ENCODE measurements at places on chromosomes 6 and 20.

DNA sequence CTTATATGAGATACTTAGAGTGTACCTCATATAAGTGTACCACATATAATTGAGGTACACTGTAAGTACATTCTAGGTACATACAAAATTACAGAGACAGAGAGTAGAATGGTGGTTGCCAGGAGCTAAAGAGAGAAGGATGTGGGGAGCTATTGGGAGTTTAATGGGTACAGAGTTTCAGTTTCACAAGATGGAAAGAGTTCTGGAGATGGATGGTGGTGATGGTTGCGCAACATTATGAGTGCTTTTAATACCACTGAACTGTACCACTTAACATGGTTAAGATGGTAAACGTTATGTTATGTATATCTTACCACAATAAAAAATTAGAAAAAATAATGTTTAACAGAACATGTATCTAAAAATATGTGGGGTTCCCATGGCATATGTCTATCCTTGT lies 69.4 kb downstream of the PRND start:
- no peak for DNase-seq

DNA sequence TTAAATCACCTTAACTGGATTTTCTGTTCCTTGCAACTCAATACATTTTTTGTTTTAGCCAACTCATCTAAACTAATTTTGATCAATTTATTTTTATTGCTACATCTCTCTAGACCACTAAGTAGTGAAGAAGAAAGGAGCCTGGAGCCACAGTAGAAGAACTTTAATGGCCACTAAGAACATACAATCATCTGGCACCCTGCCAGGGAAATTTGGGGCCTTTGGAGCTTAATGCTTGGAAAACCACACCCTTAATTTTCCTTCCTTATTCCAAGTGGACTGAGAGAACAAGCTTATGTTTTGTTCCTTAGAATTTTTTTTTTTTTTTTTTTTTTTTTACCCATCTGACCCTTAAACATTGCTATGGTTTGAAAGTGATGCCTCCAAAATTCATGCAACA lies 12.0 kb upstream of the GMDS start:
- DNase-seq = no peak

DNA sequence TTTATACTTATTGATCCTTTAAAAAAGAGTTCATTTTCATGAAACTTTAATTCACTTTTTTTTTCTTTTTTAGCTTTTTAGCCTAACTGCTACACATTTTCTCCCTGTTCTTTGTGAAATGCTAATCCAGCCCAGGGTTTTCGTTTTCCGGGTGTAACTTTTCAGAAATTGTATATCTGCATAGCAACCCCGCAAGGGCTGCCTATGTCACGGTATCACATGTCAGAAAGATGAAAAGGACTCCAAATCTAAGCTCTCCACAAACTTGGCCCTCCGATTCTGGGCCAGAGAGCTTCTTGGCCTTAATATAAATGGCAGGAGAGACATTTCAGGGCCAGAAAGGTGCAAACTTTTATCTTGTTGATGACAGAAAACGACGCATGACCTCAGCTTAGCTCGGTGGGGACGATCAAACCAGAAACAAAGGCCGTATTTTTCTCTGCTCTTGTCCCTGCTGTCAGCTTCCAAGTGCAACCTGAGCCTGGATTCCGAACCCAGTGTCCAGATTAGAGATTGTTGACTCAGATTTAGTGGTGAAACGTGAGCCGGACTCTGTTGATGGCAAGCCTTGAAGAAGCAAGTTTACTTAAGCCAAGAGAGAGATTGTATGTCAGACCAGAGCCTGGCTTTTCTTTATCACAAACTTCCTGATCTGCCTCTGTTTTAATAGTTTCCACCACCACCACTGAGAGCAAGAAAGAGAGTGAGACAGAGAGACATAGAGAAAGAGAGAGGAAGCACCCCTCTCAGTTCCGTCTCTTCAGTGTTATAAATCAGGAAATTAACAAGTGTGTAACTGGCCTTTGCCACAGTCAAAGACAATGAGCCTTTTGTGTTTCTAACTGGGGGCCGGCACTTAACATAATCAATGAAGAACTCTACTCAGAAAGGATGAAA lies 157.8 kb downstream of the SCML4 start:
- DNase-seq = no peak

- DNase-seq = no peak
Measured at GRCh38 chr6:162532283-162533008, 195.1 kb downstream of the PRKN start.

DNA sequence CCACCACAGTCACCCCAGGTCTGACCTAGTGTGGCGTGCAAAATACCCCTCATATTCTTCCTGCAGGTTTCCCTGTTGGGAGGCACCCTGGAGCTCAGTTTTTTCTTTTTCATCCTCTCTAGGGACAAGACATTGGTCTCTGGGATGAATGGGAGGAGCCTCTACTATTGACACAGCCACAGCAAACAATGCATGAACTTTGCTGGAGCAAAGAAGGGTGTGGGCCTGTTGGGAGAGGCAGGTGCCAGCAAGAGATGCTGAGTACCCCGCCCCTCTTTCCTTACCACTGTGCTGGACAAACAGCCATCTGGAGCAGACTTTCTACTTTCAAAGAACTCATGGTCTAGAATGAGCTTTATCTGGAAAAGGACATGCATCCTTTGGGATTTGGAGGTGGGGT lies 10.1 kb downstream of the TGM3 start:
- DNase-seq = no peak

GRCh38 chr6:5146398-5146797 lies 61.3 kb downstream of the PPP1R3G start:
- no peak for DNase-seq

DNA sequence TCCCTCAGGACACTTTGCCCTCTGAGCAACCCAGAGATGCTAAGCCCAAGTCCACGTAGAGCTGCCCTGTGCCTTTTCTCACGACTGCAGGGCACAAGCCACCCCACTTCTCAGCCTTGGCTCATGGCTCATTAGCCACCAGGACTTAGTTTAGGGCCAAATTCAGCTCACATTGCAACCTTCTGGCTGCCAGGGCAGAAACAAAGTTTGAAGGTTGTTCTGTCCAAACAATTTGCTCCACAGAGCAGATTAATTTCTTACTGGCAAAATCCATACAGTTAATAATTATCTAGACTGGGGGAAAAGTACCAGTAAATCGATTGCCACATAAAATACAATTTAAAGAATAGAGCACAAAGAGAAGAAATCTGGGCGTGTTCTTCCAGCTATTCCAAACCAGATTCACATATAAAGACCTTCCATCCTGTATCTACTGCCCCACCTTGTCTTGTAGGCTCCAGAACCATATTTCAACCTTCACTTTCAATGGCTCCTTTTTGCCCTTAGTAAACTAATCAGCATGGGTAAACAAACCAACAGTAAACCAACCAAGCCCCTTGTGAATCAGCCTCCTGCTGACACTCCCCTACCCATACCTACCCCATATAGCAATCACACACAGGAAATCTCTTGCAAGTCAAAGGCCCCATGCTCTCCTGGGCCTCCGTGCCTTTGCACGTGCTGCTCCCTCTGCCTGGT lies 101.9 kb downstream of the QRSL1 start:
- no peak for DNase-seq

- peak; percentile 30 for DNase-seq
Measured at GRCh38 chr6:13614126-13614925, 809 bp upstream of the NOL7 start.

Measured in kidney capillary endothelial cell (primary cell).